Uterus (tissue), 4 donors: ENCODE measurements at places on chromosomes 5 and 9.

- no peak for DNase-seq
- H3K27ac ChIP-seq, result no peak overlapping the region
- no peaks in the 10 kb centered on the region for H3K4me1 ChIP-seq
- H3K4me3 ChIP-seq, result no peak overlapping the region
Measured at GRCh38 chr9:95383185-95383676, 65.7 kb upstream of the FANCC start.

GRCh38 chr5:56683281-56683680 lies 132.1 kb upstream of the MAP3K1 start:
- no peak overlapping the region for H3K27ac ChIP-seq
- H3K4me3 ChIP-seq, result no peak overlapping the region
- no peaks in the 10 kb centered on the region for H3K4me1 ChIP-seq
- no peak for DNase-seq
- H3K36me3 ChIP-seq, result no peaks in the 10 kb centered on the region
- no peaks in the 10 kb centered on the region for H3K27me3 ChIP-seq

DNA sequence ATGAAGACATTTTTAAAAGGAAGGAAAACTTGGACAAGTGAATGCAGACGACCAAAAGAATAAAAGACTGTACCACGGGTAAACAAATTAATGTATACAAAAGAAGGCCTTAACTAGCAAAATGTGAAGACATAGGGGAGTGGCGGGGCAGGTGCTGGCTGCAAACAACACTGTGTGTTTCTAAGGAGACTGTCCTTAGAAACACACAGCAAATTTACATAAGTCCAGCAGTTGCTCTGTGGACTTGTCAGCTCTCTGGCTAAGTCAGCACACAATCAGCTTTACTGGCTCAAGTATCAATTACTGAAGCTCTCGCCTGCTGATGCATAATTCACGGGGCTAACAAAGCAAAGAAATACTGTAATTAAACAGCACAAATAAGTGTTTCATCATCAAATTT lies 24.8 kb downstream of the PTBP3 start:
- H3K4me1 ChIP-seq, result no peaks in the 10 kb centered on the region
- no peak for DNase-seq
- H3K27me3 ChIP-seq, result no peaks in the 10 kb centered on the region
- no peak overlapping the region for H3K4me3 ChIP-seq
- H3K27ac ChIP-seq, result no peak overlapping the region

DNA sequence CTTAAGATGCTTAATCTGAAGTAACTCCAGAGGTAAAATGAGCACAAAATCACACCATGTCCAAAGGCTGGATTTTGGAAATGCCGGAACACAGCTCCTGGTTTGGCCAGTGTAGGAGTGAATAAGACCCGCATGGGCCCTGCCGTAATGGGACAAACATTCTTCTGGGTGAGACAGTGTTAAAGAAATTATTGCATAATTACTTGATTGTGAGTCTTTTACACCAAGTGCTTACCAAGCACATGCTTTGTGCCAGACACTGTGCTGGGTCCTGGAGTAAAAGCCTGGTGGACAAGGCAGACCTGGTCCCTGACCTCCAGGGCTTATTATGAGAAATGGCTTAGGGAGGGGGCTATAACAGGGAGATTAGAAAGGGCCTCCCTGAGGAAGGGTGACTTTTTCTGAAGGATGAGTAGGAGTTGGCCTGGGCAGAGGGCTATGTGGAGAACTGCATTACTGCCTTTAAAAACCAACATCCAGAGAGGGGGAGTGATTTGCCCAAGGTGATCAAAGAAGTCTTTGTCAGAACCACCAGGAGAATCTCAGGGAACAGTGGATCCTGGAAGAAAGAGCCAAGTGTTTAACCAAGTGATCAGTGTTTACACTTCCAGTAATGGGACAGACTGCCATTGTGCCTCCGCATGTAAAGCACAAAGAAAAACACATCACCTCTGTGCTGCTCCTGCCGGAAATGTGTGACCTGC lies 3.5 kb downstream of the PDE6A start:
- H3K36me3 ChIP-seq, result no peaks in the 10 kb centered on the region
- no peaks in the 10 kb centered on the region for H3K4me1 ChIP-seq
- no peak overlapping the region for H3K4me3 ChIP-seq
- H3K27ac ChIP-seq, result no peak overlapping the region
- no peak for DNase-seq
- H3K27me3 ChIP-seq, result no peaks in the 10 kb centered on the region

DNA sequence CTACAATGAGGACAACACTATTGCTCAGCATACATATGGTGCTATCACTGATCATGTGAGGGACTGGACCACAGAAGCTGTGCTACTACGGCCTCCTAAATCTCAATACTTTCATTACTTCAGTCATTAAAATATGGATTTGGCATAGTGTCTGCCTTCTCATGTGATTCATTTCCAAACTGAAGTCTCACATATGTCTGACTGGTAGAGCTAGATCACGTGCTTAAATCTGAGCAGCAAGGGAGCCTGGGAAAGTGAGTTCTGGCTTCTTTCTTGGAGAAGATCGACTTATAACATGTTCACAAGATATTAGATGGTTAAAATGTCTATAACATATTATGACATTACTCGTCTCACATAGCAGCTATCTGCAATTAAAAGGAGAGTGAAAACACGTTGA lies 8.3 kb downstream of the KIF4B start:
- H3K4me1 ChIP-seq, result no peaks in the 10 kb centered on the region
- no peaks in the 10 kb centered on the region for H3K27me3 ChIP-seq
- H3K36me3 ChIP-seq, result no peaks in the 10 kb centered on the region
- H3K4me3 ChIP-seq, result no peak overlapping the region
- DNase-seq, result no peak
